ENCODE measurements at places on chromosomes 16 and 17.

DNA sequence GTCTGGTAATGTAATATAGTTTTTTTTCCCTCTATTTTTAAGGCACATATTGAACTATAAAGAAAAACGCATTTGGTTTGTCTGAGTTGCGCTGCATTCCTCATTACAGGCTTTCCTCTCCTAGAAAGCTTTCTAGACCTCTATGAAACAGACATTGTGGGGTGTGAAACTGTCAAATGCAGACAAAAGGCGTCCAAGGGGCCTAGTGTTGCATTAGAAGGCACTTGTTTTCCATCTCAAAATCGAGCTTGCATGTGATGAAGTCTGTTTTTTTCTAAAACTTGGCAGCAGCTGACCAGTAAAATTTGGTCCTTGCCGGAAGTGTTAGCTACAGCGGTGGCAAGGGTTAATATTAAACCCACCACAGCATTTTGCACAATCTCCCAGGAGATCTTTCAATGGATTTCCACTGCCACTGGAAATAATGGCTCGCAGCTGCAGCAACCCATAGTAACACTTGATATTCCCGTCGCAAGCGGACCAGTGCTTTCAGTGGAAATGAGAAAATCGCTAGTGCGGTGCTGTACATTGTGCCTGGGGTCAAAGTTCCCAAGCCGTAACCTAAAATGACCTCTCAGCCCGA lies 602.6 kb downstream of the KCNJ2 start:
- no peak for DNase-seq

DNA sequence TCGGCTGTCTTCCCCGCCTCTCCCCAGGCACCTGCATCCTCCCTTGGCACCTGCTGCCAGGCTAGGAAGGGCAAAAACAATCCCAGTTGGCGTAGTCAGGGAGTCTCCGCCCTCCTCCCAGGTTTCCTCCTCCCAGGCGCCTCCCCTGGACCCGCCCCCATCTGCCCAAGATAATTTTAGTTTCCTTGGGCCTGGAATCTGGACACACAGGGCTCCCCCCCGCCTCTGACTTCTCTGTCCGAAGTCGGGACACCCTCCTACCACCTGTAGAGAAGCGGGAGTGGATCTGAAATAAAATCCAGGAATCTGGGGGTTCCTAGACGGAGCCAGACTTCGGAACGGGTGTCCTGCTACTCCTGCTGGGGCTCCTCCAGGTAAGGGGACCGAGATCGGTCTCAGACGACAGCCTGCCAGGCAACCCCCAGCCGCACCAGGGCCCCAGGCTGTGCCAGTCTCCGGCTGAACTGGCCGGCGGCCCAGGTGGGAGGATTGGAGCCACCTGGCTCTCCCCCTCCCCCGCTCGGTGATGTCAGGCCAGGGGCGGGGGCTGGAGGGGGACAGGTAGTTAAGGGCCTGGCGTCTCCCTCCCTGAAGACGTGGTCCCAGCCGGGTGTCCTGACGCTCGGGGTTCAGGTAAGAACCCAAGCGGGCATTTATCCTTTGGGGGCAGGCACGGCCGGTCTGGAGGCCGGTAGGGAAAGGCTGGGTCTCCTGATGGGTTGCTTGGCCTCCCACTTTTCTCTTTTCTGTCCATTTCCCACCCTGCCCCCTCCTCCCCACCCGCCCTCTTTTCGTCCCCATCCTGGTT lies at the start of gene GRB7:
TSS of gene GRB7 (plus strand) at position 179 of the 808 bp plus-strand sequence. CDS start 4,364 bp downstream, outside the sequence.
- no peak for DNase-seq

DNA sequence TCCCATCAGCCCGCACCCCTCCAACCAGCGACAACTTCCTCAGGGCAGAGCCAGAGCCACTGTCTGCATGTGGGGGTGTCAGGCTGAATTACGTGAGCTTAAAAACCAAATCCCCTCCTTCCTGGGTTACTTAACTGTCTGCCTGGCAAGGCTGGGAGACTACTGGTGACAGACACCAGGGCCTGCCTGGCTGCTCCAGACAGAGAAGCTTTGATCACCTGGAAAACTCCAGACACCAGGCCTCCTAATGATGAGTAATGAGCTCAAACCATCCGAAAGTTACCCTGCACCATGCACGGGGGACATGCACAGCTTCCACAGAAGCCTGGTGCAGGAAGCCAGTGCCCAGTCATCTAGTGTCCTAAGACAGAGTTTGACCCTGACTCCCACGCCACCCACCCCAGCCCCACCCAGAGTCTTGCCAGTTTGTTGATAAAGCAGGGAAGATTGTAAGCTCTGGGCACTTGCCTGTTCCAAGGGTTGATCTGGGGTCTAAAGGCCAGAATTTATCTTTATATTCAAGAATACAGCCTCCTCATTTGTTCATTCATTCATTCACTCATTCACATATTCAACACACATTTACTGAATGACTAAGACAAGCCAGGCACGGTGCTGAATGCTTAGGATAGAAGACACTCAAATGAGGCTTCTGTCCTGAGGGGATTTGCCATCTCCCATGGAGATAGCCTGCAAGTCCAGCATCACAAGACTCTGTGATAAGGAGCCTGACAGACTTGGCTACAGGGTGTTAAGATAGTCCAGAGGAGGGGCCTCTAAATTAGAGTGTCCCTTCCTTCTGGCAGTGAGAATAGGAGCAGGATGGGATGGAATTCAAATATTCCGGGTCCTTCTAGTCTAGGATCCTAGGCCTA lies 7.2 kb upstream of the CCDC182 start:
- no peak for DNase-seq

DNA sequence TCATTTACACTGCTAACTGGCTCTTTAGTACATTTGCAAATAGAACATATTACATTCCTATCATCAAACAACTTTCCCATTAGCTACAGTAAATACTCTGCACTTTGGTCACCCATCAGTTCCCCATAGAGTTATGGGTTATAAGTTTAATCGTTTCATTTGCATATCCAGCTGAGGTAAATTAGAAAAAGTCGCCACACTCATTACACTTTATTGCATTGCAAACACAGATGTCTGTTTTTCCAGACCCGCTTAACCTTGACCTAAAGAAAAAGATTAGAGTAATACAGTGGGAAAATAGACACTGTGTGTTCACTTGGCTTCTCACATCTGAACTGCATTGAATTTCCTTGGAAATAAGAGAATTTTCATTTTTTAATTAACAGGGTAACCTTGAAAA lies 213.1 kb upstream of the PSMD7 start:
- DNase-seq: no peak

DNA sequence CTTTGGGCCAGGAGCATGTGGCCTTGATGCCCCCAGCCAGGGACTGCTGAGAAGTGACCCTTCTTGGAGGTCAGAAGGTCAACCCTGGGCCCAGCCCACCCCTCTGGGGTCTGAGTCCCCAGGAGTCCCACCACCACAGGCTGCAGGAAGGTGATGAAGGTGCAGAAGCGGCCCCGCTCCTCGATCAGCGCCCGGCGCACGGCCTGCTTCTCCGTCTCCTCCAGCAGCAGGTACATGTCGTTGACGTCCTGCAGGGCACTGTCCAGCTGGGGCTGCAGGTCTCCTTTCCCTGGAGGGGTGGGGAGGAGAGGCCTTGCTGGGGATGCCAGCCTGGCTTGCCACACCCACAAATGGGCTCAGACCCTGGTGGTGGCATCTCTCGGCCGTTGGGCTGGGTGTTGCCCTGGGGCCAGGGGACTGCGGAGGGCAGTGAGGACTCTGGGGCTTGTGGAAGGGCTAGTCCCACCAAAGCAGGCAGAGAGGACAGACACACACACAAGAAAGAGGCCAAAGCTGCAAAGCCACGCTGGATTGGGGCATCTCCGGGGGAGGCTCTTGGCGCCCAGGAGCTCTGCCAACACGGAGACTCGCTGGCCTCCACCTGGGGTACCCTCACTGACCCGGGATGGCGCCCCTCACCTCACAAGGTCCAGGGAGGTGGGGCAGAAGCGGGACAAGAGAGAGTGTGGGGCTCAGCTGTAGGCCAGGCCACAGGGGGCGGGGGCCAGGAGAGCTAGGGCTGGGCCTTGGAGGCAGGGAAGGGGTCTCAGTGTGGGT lies 7.5 kb downstream of the MTSS2 start:
- no peak for DNase-seq

DNA sequence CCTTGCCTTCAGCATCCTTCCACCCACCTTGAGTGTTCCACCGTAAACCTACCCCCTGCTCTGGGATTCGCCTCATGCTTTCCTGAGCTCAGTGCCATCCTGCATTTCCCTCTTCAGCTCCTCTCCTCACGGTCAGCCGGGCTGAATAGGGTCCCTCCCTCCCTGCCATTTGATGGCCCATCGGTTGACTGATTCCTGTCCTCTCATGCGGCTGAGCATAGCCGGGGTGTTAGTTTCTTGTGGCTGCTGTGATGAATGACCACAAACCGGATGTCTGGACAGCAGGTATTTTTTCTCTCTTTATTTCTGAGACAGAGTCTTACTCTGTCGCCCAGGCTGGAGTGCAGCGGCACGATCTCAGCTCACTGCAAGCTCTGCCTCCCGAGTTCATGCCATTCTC lies 44.1 kb upstream of the MGAT5B start:
- DNase-seq: no peak

DNA sequence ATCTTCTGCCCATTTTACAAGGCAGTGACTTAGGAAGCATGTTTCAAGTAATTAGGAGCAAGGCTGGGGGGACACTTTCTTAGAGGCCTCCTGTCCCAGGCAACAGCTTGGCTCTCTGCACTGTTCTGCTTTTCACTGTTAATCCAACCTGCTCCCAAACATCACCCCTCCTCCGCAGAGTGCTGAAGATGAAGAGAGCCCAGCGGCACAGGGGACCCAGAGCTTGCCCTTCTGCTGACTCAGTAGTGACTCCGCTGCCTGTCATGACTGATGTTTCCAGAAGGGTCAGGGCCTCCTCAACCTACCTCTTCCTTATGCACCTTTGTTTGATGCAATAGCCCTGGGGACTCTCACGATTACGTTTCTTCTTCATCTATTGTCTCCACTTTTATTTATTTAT lies 38.9 kb upstream of the NDRG4 start:
- no peak for DNase-seq

GRCh38 chr16:28192806-28193529 lies 18.8 kb downstream of the XPO6 start:
- peak; percentile 86 for DNase-seq

DNA sequence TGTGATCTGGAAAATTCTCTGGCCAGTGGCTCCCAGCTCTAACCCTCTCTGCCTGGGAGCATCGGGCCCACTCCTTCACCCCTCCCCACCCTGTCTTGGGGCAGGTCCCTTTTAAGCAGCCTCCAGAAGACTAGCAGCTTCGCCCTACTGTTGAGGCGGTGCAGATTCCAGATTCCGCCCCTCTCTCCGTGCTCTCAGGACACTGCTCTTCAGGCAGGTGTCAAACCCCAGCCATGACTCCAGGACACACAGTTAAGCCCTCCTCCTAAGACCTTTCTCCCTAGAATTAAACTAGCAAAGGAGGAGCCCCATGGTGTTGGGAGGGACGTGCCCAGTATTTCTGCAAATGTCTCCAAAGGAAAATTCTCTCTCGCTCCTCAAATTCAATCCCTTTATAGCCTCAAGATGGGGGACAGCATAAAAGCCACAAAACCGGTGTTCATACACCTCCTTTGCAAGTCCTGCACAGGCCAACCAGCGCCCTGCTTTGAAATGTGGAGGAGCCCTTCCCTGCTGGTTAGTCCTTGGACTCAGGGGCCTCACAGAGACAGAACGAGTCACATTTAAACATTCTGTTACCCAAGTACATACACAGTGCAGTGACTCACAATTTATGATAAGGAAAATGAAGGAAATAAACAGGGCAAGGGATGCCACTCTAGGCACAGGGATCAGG lies 7.2 kb downstream of the LPO start:
- DNase-seq: no peak

GRCh38 chr16:50594308-50595260 lies 46.4 kb downstream of the NKD1 start:
- no peak for DNase-seq

GRCh38 chr17:15263680-15264079 lies 1.4 kb downstream of the PMP22 start:
- no peak for DNase-seq

GRCh38 chr17:2138318-2138717 lies 83.4 kb downstream of the HIC1 start:
- peak; percentile 40 for DNase-seq

DNA sequence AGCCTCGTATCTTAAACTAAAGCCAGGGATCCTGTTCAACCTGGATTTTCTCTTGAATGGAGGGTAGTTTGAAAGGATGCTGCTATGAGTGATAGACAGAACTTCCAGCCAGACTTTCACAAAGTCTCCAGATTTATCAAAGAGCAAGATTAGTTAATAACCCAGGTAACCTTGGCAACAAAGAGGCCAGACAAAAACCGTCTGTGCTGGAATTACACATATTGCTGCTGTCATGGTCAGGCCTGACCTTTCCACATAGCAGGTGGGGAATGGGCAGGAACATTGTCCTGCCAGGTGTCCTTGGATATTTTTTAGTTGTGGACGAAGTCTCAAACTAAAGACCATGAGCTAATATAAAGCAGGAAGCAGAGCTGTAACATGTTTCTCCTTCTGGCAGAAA lies 52.5 kb downstream of the HLF start:
- DNase-seq: no peak

- peak; percentile 59 for DNase-seq
Observed at GRCh38 chr17:17682293-17682736, 1.1 kb downstream of the RAI1 start.

DNA sequence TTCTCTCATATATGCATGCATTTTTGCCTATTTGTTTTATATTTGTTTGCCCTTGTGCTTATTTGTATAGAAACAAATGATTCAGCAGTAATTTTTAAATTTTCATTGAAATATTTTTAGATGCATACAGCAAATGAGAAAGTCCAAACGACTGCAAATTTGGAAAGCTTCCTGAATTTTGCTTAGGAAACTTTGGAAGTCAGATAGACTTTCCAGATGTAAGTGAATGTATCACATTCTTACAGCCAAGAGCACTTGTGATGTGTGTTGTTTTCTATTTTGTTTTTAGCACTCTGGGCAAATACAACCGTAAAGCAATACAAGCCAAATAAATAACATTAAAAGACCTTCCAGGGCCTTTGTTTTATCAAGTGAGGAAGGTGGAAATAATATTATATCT lies 680.8 kb upstream of the CDH8 start:
- DNase-seq: no peak

DNA sequence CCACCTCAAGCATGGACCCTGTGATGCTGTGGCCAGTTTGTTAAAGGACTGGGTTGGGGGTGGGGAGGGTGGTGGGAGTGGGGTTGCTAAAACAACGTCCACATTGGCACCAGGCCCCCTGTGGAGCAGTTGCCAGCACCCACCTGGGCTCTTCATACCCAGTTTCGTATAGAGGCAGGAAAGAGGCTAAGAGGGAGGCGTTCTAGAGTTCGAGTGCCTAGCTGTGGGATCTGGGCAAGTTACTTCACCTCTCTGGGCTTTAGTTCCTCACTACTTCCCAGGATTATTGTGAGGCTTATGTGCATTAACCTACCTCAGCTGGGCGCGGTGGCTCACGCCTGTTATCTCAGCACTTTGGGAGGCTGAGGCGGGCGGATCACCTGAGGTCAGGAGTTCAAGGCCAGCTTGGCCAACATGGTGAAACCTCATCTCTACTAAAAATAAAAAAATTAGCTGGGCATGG lies 1.4 kb downstream of the MFAP4 start:
- no peak for DNase-seq

Measured in CD4-positive, alpha-beta T cell treated with Interleukin-17A for 1 hour (primary cell).